Caudate nucleus (tissue), 63 donors: ENCODE measurements at places on chromosomes 5 and 9.

DNA sequence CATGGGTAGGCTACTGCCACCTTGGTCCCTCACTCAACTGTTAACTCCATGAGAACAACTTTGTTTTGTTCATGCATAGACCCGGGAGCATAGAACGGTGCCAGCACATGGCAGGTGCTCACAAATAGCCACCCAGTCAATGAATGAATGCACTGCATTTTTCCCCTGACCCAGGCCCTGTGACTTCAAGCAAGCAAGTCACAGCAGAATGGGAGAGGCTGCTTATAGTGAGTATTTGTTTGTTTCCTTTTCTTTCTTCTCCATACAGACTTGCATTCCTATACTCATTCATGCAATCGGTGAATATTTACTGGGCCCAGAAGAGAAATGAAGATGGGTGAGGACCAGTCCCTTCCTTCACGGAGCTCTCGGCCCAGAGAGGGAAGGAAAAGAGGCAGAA, 62.0 kb downstream of the SHB start:
- DNase-seq: no peak

- no peak for DNase-seq
Observed at GRCh38 chr5:116076496-116076895, 8.3 kb upstream of the COMMD10 start.

- DNase-seq: no peak
Observed at GRCh38 chr5:132898094-132898493, 24.6 kb downstream of the LEAP2 start.

GRCh38 chr5:79795764-79796398, 106.2 kb downstream of the CMYA5 start:
- no peak for DNase-seq

DNA sequence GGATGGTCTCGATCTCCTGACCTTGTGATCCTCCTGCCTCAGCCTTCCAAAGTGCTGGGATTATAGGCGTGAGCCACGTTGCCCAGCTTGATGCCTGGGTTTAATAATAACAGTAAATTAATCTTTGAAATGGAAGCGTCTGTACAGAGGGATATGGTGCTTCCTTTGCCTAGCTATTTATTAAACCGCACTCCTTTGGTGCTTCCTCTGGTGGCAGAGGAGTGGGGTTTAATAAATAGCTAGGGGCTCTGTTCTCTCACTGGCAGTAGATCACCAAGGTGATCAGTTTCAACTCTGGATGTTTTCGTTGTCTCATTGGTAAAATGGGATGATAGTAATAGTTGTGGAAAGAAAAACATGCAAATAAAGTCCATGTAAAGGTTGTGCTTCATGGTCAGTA, 1122.5 kb upstream of the WWC1 start:
- no peak for DNase-seq
